ENCODE measurements at places on chromosomes 11 and 22.

DNA sequence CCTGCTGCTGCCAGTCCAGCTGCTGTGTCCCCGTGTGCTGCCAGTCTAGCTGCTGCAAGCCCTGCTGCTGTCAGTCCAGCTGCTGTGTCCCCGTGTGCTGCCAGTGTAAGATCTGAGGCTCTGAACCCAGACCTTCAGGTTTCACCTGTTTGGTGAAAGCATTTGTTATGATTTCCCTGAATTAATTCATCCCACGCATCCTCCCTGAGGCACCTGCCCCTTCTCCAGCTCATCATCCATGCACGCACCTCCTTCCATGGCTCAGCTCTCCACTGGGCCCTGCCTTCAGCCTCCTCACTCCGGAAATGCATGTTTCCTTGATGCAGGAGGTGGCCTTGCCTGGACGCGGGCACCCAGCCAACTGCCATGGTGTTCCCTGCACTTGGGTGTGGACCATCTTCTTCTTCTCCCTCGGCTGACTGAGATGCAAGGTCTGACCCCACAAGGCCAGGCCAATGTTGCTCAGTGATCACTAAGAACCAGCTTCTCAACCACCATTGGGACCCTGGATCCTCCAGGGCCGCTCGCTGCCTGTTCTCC lies 788 bp downstream of the KRTAP5-10 start:
- DNase-seq, result no peak

GRCh38 chr11:18361154-18361553 lies 33.2 kb upstream of the LDHA start:
- no peak for DNase-seq

GRCh38 chr11:75735181-75735845 lies 17.7 kb downstream of the MOGAT2 start:
- DNase-seq, result no peak

DNA sequence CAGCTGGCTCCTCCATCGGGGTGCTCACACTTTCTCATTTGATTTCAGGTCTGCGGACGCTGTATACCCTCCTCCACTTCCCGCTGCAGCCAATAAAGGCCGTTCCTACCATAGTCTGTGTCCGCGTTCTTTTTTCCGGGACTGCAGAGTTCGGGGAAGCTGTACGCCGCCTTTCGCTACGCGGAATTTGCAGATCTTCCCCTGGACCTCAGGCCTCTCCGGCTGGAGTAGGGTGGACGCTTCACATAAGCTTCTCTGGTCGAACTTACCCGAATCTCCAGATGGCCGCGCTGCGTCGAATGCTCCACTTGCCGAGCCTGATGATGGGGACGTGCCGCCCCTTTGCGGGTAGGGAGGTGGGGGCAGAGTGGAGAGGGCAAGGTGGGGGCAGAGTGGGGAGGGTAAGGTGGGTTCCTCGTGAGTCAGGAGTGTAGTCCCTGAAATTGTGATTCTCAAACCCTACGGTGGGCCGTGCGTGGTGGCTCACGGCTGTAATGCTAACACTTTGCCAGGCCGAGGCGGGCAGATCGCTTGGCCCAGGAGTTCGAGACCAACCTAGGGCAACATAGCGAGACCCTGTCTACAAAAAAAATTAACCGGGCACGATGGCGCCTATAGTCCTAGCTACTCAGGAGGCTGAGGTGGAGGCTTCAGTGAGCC lies 617 bp downstream of the CSKMT start:
- peak; percentile 45 for DNase-seq

DNA sequence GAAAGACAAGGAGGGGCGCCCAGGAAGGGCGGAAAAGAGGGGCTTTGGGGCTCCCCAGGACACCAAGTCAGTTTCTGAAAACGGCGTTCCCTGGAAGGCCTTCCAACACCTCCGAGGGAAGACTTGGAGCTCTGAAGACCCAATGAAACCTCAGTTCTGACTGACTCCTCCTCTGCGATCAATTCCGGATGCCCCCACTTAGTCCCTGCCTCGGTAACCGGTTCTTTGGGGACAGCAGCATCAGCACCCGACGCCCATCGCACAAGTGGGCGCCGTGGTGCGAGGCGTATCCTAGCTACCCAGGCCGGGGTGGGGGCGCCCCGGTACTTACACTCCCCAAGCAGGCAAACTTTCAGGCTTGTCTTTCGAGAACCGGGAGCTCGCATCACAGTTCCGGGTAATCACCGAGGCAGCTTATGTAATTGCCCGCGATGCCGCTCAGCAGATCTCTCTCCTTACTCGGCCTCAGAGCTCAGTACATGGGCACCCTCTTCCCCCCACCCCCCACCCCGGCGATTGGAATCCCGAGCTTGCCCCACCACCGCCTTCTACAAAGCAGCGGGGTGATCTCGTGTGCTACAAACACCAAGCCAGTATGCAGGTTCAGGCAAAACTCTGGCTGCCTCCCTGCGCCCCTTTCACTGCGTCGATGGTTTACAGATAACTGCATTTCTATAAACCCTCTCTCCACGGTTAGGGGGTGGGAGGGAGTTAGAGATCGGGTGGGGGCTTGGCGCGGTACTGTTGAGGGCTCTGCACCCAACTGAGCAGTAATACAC lies 2.0 kb downstream of the TENM4 start:
- no peak for DNase-seq

- DNase-seq, result no peak
These were observed 19.6 kb upstream of the TBCEL start for GRCh38 chr11:121004206-121004840.

DNA sequence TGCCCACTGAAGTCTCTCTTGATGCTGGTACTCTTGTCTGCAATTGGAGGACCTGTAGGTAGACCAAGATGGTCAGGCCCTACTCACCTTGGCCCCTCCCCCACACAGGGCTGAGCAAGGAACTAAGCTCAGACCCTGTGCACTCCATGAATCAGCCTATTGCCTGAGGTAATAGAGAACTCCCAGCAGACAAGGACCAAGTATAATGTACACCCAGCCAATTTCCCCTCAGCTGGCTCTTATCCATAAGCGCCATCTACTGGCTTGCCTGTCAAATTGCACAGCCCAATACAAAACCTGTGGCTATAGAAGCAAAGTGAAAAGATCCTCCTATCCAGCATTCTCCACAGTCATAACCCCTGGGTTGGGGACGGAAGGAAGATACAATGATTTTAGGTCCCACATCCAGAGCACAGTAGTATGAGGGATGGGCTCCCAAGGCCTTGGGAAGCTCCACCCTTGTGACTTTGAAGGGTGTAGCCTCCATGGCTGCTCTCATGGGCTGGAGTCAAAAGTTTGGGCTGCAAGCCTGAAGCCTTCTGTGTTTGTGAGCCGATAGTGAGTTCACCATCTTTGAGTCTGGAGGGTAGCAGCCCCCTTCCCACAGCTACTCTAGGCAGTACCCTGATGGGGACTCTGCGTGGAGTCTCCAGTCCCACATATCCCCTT lies 56.0 kb downstream of the GLYATL2 start:
- DNase-seq, result peak; percentile 40

GRCh38 chr22:23032658-23033057 lies 37.7 kb upstream of the GNAZ start:
- DNase-seq, result no peak

- no peak for DNase-seq
These were observed 118.4 kb downstream of the KIAA1671 start for GRCh38 chr22:25070956-25071355.

DNA sequence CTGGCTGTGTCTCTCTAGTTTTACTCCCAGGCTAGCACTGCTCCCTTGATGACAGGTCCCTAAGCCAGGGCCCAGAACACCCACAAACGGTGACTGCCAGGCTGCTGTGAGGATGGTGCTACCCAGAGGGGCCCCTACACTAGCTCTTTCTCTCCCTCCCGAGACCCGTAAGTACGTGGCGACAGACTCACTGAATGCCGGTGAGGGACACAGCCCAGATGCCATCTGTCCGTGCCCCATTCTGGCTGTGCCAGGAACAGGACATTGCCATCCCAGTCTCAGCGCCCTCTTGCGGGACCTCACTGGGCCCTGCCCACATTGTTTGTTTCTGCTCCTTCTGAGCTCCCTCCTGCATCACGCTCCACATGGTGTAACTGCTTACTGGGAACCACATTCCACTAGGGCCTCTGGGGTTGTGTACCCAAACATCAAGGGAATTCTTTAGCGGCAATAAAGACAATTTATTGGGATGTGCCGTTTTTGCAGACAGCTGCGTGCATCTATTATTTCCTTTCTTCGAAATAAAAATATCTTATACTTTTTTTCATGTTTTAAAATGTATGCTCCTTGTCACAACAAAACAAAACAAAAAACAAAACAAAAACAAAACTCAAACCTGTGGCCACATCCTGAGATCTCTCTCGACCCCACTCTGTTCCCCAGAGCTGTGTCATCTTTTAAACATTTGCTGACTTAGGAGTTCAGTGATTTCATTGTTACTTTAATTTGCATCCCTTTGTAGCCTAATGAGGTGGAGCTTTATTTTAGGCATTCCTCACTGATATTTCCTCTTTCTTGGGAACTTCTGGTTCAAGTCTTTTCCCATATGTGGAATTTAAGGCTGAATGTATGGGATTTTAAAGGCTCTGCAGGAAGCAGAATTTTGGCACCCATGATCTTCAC lies 4.4 kb upstream of the TPCN2 start:
- DNase-seq, result no peak

DNA sequence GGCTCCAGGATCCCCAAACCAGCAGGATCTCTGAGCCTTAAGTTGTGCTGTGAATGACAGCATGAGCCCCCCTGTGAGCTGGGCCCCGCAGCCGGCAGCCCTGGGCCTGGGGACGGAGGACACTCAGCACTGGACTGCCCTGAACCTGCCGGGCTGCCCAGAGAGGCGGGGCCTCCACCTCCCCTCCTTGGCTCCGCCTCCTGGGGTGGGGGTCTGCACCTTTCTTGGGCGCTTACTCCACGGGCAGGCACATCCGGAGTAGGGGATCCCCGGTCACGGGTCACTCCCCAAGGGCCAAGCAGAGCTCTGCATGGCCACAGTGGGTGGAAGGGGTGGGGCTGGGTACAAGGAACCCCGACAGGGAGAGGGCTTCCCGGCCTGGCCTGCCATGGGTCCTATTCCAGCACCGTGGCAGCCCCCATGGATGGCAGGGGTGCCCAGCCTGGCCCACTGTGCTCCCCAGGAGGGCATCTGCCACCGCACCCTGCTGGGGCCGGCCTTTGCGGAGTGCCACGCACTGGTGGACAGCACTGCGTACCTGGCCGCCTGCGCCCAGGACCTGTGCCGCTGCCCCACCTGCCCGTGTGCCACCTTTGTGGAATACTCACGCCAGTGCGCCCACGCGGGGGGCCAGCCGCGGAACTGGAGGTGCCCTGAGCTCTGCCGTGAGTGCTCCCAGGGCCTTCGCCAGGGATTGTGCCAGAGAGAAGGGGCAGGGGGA lies 5.4 kb downstream of the MUC5B start:
- no peak for DNase-seq

DNA sequence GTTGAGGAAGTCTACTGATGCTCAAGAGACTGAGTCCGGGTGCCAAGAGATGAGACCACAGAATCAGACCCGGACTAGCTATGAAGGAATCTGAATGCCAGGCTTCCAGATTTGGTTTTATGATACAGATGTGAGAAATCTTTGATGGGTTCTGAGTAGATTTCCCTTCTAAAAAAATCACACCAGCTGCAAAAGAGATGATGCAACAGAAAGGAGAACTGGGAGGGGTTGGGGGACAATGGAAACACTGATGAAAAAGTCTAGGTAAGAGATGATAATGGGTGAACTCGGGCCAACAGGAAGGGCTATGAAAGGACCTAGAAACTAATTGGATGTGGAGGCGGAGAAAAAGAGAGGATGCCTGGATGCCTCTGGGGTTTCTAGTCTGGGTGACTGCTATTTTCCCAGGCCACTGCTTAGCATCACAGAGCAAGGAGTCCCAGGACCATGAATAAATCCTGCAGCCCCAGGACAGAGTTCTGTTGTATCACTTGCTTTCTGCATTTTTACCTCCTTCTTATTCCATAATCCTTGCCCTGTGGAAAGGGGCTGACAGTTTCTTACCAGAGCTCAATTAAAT lies 115.4 kb upstream of the SEZ6L start:
- DNase-seq, result no peak

DNA sequence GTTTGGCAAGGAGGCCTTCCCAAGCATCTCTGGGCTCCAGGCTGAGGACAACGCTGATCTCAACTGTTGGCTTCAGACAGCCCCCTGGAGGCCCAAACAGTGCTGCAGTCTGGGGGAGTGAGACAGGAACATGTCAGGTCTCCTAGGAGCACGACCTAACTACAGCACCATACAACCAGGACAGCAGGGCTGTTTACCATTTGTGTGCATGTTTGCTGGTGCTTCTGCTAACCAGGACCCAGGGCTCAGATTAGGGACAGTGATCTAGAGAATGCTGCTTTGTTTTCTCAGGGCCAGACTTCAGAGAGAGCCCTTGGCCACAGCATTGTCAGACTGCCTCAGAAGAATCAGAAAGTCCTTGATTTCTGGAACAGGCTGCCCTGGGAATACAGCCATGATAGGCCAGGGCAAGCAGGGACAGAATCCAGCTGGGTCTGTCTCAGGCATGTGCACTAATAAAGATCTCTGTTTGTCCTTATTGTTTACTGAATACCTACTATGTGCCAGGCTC lies 126.5 kb downstream of the VPREB1 start:
- no peak for DNase-seq

DNA sequence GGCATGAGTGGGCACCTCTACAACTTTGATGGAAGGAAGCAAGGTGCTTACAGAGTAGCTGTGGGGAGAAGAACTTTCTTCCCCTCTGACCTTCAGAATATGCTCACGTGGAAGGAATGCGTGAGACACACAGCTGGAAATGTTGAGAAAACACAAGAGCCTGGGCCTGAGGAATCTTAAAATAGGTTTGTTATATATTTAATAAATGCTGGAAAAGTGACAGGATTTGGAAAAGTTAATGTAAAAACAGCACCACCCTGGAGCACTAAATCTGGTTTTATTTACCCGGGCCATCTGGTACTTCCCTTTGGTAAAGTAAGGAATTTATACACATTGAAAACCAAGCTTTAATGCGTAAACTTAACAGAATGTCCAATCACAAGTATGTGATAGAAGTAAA lies 14.0 kb upstream of the AMPD3 start:
- no peak for DNase-seq

DNA sequence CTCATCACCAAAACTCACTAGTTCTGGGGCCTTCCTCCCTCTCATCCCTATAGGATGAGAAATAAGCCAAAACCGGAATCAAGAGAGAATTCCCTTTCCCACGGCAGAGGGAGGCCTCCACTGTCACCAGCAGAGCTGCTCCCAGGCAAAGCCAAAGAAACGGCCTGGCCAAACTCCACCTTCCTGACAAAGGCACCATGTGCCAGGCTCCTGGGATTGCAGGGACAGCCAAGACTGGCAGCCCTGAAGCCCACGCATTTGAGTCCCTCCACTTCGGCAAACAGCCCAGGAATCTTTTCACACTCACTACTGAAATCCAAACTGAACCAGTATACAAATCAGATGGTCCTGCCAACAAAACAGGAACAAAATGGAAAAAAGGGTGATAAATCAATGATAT lies 6.1 kb downstream of the SMCO4 start:
- no peak for DNase-seq

- no peak for DNase-seq
These were observed 6.5 kb downstream of the FZD4 start for GRCh38 chr11:86948733-86949132.

GRCh38 chr11:14826600-14826999 lies 65.4 kb downstream of the CYP2R1 start:
- DNase-seq, result no peak
